Stimulated activated CD4-positive, alpha-beta T cell treated with anti-CD3 and anti-CD28 coated beads, Interleukin-15, amount 100 ng/mL, for 1 hour (primary cell): ENCODE measurements at places on chromosomes 11 and 22.

DNA sequence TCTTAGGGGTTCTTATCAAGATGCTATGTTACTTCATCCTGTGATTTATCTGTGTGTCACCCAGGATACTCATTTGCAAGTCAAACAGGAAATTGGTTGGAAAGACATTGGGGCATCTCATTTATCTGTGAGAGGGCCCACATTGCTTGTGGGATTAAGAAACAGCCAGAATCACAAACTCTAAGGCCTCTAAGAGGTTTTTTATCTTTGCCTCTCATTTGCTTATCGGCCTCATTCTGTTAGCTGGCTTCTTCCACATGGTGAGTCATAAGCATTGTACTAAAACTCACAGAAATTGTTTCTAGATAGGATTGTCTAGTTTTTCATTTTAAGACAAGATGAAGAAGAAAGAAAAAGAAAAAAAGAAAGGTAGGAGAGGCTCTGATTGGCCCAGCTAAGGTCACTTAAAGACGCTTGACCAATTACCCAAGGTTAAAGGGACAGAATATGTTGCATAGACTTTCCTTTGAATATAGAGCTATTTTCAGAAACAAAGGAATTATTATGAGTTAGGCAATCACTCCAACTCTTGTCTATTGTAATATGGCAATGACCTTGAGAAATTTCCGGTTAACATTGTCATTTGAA is 121.9 kb downstream of the ARHGAP42 start:
- no peak for DNase-seq

- no peak for DNase-seq
Measured at GRCh38 chr11:64742087-64742888, 1.7 kb downstream of the RASGRP2 start.

DNA sequence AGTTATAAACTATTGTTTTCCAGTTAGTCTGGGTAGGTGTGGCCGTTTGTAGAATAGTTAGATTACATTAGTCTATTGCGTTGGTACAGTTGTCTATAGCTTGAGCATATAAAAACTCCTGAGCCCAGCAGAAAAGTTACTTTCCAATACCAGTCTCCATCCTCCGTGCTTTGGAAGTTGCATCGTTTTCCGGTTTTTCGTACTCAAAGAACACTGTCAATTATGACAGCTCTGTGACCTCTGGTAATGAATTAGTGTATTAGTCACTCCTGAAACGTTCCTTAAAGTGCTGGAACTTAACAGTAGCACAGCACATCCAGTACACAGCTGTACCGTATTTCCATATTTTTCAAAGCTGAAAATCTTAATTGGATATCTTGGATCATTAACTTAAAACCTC is 808 bp upstream of the MSANTD2 start:
- no peak for DNase-seq

DNA sequence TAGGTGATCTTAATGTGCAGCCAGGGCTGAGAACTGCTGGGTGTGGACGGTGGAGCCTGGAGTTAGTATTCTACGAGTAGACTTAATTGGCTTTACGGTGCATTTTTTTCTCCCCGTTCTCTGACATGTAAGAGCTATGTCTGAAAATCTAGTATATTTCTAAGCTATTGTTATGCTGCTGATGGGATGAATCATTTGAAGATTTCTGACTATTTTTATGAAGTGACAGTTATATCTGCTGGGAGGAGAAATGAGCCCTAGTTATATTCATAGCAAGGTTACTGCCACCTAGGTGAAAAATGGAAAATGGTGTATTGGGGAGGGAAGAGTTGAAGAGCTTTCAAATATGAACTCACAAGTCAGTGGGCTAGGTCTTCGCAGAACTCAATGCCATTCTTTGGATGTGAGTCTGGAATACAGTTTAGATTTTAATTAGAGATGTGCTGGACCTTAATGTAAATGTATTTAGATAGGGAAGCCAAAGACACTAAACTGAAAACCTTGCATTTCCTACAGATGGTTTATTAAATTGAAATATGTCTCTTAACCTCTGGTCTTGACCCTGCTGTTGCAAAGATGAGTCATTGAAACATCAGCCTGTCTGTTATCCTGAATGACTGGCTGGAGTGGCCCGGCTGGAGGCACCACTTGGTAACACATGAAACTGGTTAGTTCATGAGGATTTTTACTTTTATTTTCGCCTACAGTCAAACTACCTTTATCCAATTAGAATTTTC is 293.7 kb downstream of the DDX10 start:
- DNase-seq: no peak

DNA sequence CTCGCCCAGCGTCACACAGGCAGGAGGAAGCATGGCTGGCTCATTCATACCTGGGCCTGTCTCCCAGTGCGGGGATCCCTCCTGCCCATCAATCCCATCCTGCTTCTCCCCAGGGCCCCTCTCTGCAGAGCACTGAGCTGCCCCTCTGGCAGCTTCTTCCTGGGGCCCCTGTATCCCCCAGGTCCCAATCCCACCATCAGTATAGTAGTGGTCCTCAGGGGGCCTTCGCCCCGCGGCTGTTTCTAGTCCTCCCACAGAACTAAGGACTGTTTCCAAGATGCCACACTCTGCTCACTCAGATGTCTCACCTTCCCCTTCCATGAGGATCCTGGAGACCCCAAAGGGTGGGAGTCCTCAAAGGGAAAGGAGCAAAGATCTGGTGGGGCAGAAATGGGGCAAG is 97.6 kb downstream of the PDE2A start:
- DNase-seq: no peak

DNA sequence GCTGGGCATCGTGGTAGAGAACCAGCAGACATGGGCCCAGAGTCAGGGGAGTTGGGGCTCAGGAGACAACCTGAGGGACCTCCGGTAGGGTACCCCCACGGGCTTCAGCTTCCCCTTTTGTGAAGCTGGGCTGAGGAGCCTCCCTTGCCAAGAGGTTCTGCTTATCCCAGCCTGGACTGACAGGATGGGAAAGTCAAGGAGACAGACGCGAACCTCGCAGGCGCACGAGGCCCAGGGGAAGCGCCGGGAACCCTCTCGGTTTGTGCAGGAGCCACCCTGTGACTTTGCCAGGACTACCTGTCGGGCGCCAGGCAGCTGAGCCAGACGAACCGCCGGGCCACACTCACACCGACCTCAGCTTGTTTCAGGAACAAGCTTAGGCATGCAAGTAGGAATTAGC is 566.1 kb downstream of the BRD1 start:
- no peak for DNase-seq

DNA sequence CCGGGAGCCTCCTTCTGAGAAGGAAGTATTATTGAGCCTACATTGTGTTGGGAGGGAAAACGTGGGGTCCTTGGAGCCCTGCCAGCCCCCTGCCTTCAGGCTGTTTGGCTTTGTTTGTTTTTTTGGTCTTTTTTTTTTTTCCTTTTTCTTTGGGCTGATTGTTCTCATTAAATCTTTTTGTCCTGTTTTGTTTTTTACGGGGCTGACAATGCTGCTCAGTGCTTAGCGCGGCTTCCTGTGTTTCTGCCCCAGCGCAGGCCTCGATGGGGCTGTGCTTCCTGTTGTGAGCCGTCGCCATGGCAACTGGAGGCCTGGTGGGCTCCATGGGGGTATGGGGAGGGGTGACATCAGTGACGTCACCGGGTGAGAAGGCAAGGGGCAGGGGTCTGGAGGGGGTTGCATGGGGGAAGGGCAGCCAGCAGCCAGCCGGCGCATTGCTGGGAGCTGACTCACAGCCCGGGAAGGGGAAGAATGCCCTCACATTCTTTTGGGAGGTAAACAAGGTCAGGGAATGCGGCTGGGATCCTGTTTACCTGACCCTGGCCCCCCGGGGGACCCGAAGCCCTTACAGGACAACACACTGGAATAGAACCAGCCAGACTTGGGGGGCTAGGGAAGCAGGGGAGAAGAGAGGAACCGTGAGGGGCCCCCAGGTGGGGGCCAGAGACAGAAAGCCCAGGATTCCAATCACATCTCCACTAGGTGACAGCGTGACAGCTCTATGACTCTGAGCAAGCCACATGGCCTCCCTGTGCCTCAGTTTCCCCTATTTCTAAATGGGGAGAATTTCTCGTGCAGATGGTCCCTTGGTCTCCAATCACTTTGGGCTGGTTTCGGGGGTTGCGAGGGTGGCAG is 22.2 kb upstream of the CBX7 start:
- DNase-seq: peak; percentile 39

DNA sequence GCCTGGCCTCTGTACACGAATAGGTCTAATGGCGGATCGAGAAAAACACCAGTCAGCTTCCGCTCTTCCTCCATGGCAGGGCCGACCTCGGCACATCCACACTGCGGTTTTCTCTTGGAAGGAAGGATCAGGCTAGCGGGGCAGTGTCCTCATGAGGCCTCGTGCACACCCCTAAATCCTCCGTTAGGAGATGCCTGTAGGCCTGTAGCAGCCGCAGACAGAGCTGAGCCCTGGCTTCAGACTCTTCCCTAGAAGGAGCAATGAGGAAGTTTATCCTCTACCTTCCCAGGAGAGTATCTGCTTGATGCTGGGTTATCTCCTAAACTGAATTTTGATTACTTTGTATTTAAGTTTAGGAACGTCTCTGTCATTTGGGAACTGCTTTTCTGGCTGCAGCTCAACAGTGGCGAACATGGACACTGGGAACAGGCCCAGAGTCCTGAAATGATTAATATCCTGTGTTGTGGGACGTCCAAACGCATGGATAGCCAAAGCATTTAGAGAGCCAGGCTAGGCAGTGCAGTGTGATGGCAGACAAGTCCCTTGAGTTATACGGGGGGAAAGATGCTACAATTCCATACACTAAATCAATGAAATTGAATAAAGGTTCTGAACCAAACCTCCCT is 16.5 kb upstream of the BMAL1 start:
- DNase-seq: no peak
